ENCODE measurements at places on chromosomes 7 and 10. TPM values are rescaled to one million over a fixed set of nuclear protein-coding genes. Genes with fewer than 3 reads are reported as not detected.

CDC14C gene
- 0.17 TPM for total RNA-seq

CPN1 gene
- total RNA-seq, result not detected

KCNMA1 gene
- 103 TPM for total RNA-seq

SP8 gene
- total RNA-seq, result not detected

STEAP1B gene
- total RNA-seq, result 10.3 TPM

SLC29A4 gene
- total RNA-seq, result 6.4 TPM

ZMIZ1 gene
- 20.0 TPM for total RNA-seq

WDR91 gene
- total RNA-seq, result 17.5 TPM

GOLGA7B gene
- total RNA-seq, result not detected

FRMPD2 gene
- not detected for total RNA-seq
